CD4-positive, alpha-beta T cell treated with Interleukin-2 at 100 ng/mL for 4 hours (primary cell): ENCODE measurements at places on chromosomes 12 and 14.

DNA sequence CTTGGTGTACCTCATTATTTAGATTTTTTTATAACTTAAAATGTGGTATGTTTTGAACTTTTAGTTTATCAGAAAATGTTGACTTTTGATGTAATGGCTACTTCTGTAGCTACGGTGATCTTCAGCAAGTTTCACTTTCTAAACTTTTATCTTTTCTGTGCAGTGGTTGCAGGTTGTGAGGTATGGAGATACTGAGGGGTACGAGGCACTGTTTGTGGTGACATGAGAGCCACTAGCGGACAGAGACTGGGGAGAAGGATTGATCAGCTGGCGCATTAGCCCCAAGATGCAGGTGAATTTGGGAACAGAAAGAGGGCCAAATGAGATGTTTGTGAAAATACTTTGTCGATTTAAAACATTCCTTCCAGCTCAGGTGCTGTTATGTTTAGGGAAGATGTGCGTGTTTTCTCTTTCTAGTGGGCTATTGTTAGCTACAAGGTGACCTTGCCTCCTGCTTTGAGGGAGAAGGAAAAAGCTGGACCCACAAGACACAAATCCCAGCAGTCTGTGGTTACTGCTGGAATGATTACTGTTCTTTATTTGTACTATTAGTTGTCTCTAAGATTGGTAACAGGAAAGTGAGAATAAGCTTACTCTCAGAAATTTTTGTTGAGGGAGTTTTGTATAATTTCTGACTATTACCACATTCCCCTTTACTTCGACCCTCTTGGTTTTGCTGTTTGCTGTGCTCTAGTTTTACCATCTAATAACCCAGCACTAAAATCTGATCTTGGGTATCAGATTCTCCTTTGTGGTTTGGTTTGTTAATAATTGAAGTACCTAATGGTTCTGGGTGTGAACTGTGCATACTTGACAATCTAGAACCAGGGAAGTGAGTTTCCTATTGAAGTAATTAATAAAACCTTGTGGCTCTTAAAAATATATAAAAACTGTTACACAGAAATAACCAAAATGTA is 61.7 kb downstream of the FBXO34 start:
- DNase-seq = peak; percentile 44

DNA sequence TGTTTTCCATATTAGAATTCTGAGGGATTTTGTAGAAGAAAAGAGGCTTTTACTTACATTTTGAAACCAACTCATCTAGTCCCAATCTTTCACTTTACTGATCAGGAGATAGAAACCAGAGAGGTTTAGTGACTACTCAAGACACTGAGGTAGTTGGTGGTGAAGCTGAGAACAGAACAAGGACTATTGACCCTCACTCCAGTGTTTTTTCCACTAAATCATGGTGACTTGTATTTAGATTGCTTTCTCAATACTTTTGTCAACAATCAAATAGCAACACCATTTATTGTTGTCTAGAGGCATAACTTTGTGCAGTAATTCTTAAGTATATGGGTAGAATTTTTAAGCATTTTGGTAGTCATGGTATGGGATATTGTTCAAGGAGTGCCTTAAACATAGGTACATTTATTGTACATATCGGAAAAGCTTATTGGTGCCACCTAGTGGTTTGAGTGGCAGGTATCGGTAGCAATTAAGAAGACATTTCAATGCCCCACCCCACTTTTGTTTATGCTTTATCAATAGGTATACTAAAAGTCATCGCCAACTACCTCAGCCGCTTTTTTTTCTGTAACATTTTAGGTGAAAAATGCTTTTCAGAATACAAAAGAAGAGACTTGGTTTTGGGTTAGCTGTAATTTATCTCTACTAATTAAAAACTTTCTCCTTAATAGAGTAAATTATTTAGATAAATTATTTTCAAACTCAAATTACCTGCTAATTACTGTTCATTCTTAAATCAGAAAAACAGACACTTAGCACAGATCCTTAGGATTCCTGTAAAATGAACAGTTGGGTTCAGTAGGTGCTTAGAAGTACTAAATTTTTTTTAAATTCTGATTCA is 47.3 kb upstream of the PAWR start:
- DNase-seq = peak; percentile 40

- no peak for DNase-seq
Observed at GRCh38 chr12:77354766-77355362, 289.5 kb upstream of the E2F7 start.

DNA sequence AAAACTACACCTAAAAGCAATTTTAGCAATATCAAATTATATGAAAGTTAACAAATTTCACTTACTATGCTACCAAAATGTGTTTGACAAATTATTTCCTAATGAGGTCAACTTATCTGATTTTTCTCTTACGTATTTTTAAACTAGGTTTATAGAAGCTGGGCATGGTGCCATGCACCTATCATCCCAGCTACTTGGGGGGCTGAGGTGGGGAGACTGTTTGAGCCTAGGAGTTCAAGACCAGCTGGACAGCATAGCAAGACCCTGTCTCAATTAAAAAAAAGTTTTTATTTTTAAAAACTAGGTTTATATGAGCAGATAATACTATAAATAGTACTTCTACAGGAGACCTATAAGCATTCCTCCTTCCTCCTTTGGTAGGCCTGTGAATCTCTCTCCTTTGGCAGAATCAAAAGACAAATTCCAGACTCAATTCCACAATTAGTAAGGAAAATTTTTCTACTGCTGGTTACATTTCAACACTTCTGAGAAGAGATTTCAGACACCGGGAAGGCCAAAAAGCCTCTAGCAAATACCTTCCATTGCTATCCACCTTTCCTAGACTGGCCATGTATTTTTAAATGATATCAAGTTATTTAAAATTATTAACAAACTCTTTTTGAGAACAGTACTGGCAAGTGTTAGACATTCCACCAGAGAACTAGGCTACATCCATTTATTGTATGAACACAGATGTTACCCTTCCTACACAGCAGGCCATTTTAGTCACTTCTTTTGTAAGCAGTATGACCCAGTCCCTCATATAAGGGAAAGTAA is 34.4 kb downstream of the CDK17 start:
- no peak for DNase-seq

DNA sequence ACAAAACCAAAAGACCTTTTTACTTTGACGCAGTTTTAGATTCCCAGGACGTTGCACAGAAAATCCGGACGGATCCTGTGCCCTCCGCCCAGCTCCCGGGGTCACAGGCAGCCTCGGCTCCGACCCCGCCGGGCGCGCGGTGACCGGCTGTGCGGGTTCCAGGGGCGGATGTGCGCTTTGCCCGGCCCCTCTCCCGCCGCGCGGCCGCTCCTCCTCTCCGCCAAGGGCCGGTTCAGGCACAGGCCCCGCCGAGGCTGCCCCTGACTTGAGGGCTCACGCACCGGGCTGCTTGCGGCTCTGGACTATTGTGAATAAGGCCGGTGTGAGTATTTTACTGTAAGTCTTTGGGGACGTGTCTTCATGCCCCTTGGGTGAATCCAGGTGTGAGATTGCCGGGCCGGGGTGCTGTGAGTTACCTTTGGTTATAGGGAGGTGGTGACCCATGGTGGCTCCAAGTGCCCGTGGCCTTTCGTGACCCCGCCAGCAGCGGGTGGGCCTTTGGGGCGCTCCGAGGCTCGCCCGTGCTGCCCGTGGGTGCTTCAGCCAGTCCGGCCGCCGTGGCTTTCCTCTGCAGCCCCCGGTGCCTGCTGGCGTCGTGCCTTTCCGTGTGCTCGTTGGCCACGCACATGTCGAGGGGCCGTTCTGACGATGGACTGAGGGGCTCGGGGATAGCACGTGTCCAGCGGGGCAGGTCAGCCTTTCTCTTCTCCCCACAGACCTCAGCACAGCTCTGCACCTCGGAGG is 45.9 kb downstream of the NOC4L start:
- DNase-seq = no peak

- DNase-seq = no peak
Observed at GRCh38 chr12:105033851-105034250, 47.7 kb downstream of the NOPCHAP1 start.

DNA sequence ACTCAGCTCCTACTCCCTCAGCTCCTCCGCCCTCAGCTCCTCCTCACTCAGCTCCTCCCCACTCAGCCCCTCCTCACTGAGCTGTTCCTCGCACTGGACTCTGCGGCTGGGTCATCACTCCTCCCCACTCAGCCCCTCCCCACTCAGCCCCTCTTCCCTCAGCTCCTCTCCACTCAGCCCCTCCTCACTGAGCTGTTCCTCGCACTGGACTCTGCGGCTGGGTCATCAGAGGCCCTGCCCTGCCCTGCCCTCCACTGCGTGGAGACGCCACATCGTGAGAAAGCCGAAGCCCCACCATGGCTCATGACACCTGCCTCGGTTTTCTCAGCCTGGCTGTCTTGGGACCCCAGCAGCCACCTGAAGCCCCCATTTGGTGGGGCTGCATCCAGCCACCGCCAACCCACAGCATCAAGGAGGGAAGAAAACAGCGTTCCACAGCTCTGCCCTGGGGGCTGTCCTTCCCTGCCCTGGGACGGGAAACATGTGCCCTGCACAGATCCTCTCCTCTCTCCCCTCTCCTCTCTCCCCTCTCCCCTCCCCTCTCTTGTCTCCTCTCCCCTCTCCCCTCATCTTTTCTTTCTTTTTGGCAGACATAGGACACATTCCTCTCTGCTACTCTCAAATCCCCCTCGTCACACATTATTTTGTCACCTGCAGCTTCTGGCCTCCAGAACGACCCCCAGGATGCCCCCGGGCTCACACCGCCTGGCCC is 17.7 kb downstream of the NOC4L start:
- no peak for DNase-seq
